Astrocyte (in vitro differentiated cells and primary cell): ENCODE measurements at places on chromosomes 2 and 18. TPM values are rescaled to one million over a fixed set of nuclear protein-coding genes. Genes with fewer than 3 reads are reported as not detected.

BOLL gene
- total RNA-seq: not detected in 2 replicates

SLC23A3 gene
- 1.2 and 1.5 TPM in 2 replicates for total RNA-seq

TUBA3E gene
- total RNA-seq: not detected in 2 replicates

SERPINB11 gene
- total RNA-seq: not detected in 2 replicates

ACTG2 gene
- 298 and 540 TPM in 2 replicates for total RNA-seq

LIMS3 gene
- 3.2 and 7.1 TPM in 2 replicates for total RNA-seq

- DNase-seq: no peak
These were observed 2.2 kb downstream of the ITM2C start for GRCh38 chr2:230866756-230867523.

- DNase-seq: no peak
These were observed 7.7 kb upstream of the MAL start for GRCh38 chr2:95017836-95018235.

- peak; percentile 46 for DNase-seq
These were observed 68.0 kb downstream of the RBMS1 start for GRCh38 chr2:160425434-160426151.

- peak; percentile 87 for DNase-seq
These were observed 92.9 kb upstream of the CYP1B1 start for GRCh38 chr2:38168710-38169480.
